Panc1 (cell line): ENCODE measurements at places on chromosomes 3 and 15. TPM values are rescaled to one million over a fixed set of nuclear protein-coding genes. Genes with fewer than 3 reads are reported as not detected.

DNA sequence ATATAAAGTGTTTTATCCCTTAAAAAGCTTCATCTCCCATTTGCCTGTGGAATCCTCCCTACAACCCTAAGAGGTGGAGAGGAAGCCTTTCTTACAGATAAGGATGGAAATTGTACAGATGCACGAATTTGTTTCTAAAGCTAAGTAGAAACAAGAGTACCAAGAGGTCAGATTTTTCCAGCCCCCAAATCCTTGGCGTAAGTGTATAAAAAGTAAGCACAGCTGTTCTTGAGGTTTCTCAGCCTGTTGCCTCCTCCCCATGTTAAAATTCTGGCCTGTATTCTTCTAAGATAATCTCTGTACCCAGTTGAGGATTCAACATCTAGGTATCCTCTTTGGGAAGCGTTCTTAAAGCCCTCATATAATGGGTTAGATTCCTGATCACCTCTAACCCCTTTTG is 34.9 kb downstream of the RAB7A start:
- no peak for DNase-seq

- no peak for DNase-seq
Observed at GRCh38 chr3:60536420-60536819, 714.8 kb downstream of the FHIT start.

- no peak for DNase-seq
Observed at GRCh38 chr3:9308298-9308990, 54.4 kb upstream of the THUMPD3 start.

The PSTPIP1 gene
- total RNA-seq: 0.46 TPM

GRCh38 chr3:25472153-25472552 is 44.1 kb downstream of the RARB start:
- DNase-seq: no peak

- DNase-seq: no peak
Observed at GRCh38 chr3:33166095-33166494, 52.3 kb downstream of the CRTAP start.

DNA sequence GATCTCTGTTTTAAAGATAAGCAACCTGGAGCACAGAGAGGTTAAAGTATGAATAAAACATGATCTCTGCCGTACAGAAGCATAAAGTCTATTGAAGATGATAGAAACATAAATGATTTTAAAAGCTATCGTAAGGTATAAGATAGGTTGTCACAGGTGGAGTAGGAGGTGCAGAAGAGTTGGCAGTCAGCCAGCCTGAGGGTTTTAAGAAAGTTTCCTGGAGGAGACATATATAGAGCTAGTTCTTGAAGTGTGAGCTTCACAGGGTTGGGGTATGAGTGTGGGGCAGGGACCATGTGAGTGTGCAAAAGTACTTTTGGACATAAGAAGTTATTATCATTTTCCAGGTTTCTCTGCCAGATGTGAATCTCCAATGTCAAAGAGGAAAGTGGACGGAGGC is 3.9 kb upstream of the FGF12 start:
- DNase-seq: no peak

DNA sequence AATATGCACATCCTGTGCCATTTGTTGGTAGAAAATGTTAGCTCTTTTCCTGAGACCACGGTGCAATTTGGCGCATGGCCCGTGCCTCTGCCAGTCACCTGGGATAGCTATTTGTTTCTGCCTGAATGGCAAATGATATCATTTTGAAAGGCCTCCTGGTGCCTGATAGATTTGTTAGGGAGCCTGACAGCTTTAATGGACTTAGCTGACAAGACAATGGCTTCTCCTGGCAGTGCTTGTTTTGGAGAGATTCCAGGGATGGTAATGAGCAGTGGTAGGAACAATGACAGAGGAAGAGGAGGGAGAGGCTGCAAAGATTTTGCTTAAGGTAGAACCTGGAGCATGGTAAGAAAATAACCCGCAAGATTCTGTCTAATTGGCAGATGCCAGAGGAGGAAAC is 268.5 kb downstream of the CLSTN2 start:
- no peak for DNase-seq

GRCh38 chr15:41122849-41123248 is 6.8 kb upstream of the INO80 start:
- no peak for DNase-seq

- DNase-seq: no peak
Observed at GRCh38 chr15:63090472-63090871, 31.2 kb upstream of the LACTB start.

GRCh38 chr15:58742819-58743502 is 6.5 kb downstream of the ADAM10 start:
- no peak for DNase-seq

- peak; percentile 12 for DNase-seq
Observed at GRCh38 chr15:89171136-89172072, 50.0 kb downstream of the RLBP1 start.
